HCT116 (cell line): ENCODE measurements at places on chromosomes 6 and 20.

GRCh38 chr6:142313284-142313683 lies 11.5 kb downstream of the ADGRG6 start:
- DNase-seq, result no peak

DNA sequence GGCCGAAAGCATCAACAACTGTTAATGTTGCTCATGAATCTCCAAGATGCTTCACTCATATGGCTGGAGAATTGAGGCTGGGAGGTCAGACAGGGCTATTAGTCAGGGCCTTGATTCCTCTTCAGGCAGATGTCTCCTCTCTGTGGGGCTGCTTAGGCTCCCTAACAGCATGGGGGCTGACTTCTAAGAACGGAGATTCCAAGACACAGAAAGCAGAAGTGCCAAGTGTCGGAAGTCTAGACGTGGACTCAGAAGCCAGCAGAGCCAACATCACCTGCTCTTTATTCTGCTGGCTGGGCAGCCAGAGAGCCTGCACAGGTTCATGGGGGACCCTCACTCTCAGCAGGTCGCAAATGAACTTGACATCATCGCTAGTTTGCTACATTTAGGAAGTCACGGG lies 279.8 kb downstream of the CDH26 start:
- DNase-seq, result no peak

GRCh38 chr20:36808317-36809257 lies 35.0 kb upstream of the DSN1 start:
- peak; percentile 42 for DNase-seq

DNA sequence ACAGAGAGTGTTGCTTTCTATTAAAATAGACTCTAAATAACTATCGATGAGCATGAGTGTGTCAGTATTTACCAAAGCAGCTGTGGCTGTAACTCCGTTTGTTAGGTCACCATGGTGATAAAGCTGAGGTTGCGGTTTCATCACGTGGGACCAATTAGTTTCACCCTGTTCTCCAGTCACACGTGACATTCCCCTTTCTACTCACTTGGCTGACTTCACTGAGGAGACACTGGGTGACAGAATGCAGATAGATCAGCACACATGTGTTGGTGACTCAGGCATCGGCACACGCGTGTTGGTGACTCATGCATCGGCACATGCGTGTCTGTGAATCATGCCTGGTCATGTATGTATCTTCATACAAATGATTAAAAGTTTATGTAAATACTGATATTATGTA lies 285.4 kb downstream of the THBS2 start:
- no peak for DNase-seq

GRCh38 chr6:80158478-80158989 lies 52.1 kb downstream of the BCKDHB start:
- no peak for DNase-seq

- peak; percentile 68 for DNase-seq
Observed at GRCh38 chr20:4014031-4014474, 1.3 kb downstream of the RNF24 start.

DNA sequence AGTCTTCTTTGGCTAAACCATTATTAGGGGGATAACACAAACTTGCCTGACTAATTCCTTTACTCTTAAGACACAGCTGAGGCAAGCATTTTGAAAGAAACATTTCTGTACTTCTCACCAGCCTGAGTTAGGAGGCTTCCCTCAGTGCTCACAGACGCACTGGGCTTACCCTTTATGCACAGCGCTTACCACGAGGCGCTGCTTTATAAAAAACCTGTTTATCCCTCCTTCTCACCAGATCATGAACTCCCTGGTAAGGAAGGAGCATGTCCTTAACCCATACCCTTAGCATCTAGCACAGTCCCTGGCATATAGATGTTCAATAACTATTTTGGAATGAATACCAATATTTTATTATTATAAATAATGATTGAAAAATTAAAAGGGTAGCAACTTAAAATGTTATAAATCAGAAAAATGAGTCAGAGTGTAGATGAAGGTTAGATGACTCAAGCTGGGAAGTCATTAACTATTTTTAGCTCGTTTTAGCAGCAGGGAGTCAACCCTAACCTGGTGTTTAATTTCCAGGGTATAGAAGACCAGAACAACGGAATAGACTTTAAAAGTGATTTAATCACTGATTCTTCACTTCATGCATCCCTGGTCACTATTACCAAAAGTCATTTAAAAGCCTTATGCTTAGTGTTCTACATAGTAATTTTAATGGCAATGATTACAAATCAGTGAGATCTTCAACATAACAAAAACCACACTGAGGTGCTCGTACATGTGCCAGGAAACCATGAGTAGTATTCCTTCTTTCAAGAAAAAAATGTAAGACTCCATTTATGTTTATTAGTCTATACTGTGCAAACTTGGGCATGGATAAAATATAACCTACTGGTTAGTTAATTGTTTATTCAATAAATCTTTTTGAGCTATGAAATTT lies 4.1 kb upstream of the TPD52L1 start:
- no peak for DNase-seq

GRCh38 chr6:100554228-100554627 lies 89.5 kb upstream of the SIM1 start:
- no peak for DNase-seq

DNA sequence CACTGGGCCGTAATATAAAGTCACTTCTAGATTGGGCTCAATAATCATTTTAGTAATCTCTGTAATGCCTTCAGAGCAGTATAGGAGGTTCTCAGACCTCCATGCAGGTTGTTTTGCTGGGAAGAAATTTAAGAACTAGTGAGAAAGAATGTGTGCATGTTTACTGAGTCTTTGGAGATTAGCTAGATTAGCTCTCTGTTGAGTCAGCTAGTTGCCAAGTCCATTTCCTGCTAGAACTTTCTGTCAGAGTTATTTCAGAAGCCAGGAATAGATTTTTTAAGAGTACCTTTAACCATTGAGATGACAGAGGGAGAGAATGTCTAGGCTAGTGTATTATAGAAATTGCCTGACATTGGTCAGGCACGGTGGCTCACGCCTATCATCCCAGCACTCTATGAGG lies 33.3 kb downstream of the ORC3 start:
- no peak for DNase-seq

DNA sequence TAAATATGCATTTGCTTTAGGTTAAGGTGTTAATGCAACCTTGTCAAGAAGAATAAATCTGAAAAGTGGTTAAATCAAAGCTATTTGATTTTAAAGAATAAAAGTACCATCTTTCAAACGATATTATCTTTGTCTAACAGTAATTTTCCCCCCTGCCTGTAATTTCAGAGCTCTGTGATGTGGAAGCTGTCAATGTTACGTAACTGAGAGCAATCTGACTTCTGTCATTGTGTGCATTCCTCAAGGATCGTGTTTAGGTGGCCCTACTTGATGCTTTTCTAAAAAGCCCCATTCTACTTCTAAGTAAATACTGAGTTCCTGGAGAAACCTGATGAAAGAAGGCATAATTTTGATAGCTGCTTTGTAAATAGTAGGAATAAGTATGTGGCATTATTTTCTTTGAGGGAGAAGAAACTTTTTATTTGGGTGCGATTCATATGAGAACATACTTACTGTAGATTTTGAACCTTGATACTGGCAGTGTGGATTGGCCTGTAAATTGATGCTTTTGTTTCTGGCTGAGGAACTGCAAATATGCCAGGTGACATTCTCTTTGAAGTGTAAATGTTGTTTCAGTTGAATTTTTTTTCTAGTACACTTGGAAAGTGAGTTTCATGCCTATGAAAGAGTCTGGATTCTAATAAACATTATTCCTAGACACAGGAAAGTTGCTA lies 529.6 kb upstream of the FLRT3 start:
- DNase-seq, result no peak

GRCh38 chr6:93407186-93407585 lies 12.2 kb downstream of the EPHA7 start:
- DNase-seq, result no peak

DNA sequence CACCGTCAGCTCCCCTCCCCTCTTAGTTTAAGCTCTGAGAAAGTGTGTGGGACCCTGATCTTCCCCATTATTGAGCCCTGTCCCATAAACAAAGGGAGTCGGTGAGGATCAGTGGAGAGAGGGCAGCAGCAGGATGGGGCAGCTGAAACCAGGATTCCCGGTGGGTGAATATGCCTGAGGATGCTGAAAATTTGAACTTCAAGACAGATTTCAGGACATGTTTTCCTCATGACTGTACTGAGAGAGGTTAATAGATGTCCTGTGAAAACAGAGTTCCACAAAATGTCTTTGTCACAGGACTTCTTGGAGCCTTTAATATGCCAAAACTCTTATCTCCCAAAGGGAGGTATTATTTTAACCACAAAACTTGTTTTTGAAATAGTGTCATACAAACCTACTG lies 53.5 kb upstream of the SLC22A16 start:
- DNase-seq, result no peak

DNA sequence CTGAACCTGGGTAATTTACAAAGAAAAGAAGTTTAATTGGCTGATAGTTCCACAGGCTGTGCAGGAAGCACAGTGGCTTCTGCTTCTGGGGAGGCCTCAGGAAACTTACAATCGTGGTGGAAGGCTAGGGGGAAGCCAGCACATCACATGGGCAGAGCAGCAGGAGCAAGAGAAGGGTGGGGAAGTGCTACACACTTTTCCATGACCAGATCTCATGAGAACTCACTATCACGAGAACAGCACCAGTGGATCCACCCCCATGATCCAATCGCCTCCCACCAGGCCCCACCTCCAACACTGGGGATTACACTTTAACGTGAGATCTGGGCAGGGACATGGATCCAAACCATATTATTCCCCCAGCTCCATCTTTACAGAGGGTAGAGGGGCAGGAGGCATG lies 166.4 kb downstream of the NFATC2 start:
- no peak for DNase-seq

- no peak for DNase-seq
Observed at GRCh38 chr20:10536531-10536930, 101.4 kb downstream of the SLX4IP start.

GRCh38 chr6:24009319-24009718 lies 116.7 kb upstream of the NRSN1 start:
- DNase-seq, result no peak

DNA sequence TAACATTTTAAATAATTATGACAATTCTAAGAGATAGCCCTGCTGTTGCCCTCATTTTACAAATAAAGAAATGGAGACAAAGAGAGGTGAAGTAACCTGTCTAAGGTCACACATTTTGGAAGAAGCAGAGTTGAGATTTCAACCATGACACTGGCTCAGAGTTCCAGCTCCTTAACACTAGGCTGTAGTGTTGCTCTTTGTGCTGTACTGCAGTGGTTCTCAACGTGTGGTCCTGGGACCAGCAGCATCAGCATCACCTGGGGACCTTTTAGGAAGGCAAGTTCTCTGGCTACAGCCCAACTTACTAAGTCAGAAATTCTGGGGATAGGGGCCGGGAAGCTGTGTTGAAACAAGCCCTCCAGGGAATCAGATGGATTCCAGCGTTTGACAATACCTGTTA lies 62.4 kb upstream of the FERMT1 start:
- no peak for DNase-seq

- no peak for DNase-seq
Observed at GRCh38 chr6:162140251-162140852, 587.2 kb downstream of the PRKN start.

DNA sequence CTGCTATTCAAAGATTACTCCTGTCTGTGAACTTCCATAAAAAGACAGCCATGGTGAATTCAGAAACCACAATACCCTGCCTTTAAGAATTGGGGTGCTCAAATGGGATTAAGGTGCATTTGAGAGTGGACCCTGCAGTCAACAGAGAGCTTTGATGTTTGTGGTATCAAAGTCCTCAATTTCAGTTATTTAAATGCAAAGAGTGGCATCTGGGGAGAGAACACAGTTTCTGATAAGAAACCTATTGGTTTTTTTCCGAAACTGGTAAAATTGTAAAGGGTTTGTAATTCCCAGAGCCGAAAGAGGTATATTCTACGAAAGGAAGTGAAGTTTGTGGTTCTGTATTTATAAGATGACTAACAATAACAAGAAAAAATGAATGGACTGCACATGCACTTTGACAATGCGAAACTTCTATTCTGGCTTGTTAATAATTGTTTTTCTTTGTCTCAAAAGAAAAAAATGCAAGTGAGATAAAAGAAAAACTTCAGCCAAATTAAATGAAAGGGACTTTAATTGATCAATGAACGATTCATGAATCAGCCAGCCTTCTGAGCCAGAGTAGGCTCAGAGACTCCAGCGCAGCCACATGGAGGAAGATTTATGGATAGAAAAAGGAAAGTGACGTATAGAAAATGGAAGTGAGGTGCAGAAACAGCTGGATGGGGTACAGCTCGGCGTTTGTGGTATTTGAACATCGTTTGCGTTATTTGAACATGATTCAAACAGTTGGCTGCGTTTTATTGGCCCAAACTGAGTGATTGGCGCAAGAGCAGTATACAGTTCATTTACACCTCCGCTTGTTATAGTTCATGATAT lies 70.5 kb upstream of the DUSP22 start:
- no peak for DNase-seq

- no peak for DNase-seq
Observed at GRCh38 chr6:148864941-148865340, 118.1 kb downstream of the UST start.

DNA sequence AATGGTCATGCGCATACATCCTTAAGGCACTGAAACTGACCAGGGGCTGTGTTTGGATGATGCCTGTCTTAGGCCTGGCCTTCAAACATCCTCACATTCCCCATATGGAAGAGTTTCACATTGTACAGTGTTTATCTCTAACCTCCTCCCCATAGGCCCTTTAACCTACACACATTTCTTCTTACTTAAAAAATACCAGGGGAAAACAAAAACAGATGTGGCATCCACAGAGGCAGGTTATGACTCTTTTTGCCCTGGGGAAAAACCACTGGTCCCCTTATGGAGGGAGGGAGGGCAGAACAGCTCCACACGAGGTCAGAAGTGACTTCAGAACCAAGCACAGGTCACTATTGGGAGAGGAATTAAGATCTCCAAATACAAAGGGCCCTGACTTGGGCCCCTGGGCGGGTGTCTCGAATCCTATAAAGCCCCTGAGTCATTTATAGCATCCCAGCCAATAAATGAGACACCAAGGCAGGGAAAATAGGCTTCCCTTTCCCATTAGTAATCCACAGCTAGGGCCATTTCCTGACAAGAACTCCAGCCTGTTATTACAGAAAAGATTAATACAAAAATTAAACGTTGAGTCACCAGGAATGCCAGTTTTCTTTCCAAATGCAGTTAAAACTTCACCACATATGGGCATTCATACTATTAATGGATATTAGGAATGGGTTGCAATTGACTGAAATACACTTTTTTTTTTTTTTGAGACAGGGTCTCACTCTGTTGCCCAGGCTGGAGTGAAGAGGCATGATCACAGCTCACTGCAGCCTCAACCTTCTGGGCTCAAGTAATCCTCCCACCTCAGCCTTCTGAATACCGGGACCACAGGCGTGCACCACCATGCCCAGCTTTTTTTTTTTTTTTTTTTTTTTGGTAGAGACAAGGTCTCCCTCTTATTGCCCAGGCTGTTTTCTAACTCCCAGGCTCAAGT lies 107.2 kb downstream of the ATP9A start:
- peak; percentile 23 for DNase-seq

- no peak for DNase-seq
Observed at GRCh38 chr20:13990465-13990864, at the start of gene SEL1L2. TSS of gene SEL1L2 (minus strand) at chr20:13990614. CDS start at chr20:13990534, 80 bp downstream.

DNA sequence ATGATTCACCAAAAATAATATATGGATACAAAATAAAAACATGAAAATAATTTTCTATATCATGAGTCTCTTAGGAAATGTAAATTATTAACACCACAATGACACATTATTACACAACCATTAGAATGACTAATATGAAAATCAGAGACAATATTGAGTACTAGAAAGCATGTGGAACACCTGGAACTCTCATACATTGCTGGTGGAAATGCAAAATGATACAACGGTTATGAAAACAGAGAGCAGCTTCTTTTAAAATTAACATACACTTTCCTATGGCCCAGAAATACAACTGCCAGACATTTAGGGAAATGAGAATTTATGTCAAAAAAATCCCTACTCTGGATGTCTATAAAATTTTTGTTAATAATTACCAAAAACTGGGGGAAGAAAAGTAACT lies 853.3 kb upstream of the MAN1A1 start:
- no peak for DNase-seq
